ENCODE measurements at places on chromosomes 1 and 21.

DNA sequence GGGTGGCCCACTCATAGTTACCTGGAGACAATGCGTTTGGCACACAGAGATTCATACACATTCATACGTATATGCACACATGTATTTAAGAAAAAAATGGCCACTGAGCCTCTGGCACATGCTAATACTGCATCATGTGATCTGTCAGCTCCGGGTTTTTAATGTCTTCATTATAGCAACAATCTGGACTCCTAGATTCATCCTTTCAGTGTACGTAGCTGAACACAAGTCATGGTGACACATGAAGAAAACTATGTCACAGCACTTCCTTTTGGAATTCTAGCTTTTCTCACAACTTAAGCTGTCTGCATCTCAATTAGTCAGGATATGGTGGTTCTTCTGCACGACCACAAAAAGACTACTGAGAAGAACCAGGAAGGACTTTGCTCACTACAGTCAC is 24.7 kb downstream of the HSF2BP start:
- no peak for DNase-seq

DNA sequence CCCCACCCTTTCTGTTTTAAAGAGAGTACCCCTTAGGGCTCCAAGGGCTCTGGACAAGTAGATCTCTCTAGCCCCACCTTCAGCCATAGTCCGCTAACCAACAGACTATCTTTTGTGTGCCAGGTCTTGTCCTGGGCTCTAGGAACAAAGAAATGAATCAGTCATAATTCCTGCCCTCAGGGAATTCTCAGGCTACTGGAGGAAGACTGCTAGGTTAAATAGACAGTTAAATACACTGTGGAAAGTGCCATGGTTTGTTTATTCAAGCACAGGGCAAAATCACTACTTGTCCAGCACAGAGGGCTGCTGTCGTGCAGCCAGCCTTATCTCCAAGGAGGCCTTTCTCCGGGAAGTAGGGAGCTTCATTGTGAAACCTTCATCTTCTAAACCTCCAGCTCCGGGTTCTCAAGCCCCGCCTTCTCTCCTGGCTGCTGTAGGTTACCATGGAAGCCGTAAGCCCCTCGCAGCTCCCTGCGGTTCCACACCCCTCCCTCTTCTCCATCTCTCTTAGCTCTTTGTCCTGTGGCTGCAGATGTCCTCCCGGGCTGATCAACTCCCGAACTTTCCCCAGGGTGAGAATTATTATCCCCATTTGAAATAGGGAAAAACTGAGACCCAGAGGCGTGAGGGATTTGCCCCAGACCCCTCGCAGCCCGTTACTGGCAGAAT is 29.8 kb downstream of the SHISAL2A start:
- no peak for DNase-seq

- no peak for DNase-seq
These were observed 10.1 kb downstream of the ZBTB8B start for GRCh38 chr1:32474954-32475353.

DNA sequence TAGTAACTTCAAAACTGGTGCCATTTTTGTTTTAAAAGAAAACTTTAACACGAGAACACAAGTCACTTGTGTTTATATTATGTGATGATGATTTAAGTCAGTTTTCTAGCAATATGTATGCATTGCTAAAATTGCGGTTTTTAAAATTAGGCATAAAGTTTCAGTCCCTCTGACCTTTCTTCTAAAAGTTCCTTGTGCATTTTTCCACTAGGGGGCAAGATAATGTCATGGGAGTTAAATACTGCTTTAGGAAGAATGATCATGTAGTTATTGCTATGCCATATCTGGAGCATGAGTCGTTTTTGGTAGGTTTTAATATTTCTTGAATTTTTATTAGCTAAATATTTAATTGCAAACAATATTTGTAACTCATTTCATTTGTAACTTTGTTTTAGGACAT is 10.7 kb downstream of the CDC7 start:
- DNase-seq, result peak; percentile 36

GRCh38 chr1:6511561-6512244 is 20.2 kb upstream of the PLEKHG5 start:
- DNase-seq, result no peak

- DNase-seq, result no peak
These were observed 77.0 kb downstream of the CSMD2 start for GRCh38 chr1:34087986-34088385.

DNA sequence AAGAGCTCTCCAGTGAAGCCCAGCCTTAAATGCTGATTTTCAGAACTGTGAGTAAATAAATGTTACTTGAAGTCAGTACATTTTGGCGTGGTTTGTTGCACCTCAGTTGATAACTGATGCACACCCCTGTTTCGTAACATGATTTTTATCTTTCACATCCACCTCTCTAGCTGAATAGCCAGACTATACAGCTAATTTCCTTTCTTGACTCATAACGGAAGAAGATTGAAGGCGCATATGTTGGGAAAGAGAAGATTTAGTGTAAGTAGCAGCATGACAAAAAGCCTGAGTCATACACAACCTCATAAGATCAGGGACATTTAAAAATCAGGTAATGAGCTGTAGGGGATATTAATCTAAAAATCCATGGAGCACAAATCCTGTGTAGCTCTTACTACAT is 716.2 kb upstream of the ZP4 start:
- DNase-seq, result no peak

GRCh38 chr1:116380499-116381242 is 7.6 kb downstream of the ATP1A1 start:
- no peak for DNase-seq

All from SW480 (cell line).